ENCODE measurements at places on chromosomes 2 and 18.

DNA sequence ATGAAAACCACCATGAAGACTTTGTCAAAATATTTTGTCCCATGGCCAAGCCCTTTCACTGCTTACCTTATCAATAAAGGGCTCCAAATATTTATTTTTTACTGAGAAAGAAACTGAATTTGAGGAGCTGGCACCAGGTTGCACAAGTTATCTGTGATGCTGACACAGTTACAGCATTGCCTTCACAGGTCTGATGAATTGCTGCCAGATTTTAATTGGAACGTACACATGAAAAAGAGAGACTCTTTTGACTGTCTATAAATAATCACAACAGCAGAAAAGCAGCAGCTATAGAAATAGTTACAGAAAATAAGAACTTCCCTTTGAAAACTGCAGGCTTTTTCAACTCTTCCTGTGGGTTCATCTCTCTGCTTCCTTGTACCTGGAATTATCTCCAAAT, 23.9 kb downstream of the TMEM200C start:
- DNase-seq, result no peak

- no peak for DNase-seq
Measured at GRCh38 chr2:96523659-96524481, 12.7 kb upstream of the ARID5A start.

DNA sequence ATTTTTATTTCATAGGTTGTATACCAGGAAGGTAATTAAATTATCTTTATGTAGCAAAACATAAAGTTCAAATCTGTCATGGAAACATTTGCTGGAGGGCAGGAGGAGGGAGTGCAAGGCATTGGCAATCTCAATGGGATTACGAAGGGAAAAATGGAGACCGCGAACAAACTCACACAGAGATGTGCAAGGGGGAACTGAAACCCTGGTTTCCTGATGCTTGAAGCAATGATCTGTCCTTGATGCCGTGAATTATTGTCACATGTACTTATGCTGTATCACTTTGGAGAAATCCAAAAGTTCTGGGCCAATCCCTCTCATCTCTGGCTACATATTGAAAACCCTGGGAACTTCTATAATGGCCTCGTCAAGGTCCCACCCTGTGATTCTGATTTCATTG, 65.0 kb upstream of the MFF start:
- DNase-seq, result no peak

DNA sequence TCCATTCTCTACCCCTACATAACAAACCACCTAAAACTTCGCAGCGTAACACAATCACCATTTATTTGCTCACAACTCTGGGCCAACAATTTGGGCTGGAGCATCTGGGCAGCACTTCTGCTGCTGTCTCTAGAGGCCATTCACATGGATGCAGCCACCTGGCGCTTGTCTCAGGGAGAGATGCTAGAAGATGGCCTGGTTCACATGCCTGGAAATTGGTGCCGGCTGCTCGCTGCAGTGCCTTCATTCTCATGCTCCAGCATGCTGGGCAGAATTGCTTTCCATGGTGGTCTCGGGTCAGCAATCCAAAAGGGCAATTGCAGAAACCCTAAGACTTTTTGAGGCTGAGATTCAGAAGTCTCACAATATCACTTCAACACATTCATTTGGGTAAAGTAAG, 157.4 kb downstream of the SUCLG1 start:
- DNase-seq, result no peak

DNA sequence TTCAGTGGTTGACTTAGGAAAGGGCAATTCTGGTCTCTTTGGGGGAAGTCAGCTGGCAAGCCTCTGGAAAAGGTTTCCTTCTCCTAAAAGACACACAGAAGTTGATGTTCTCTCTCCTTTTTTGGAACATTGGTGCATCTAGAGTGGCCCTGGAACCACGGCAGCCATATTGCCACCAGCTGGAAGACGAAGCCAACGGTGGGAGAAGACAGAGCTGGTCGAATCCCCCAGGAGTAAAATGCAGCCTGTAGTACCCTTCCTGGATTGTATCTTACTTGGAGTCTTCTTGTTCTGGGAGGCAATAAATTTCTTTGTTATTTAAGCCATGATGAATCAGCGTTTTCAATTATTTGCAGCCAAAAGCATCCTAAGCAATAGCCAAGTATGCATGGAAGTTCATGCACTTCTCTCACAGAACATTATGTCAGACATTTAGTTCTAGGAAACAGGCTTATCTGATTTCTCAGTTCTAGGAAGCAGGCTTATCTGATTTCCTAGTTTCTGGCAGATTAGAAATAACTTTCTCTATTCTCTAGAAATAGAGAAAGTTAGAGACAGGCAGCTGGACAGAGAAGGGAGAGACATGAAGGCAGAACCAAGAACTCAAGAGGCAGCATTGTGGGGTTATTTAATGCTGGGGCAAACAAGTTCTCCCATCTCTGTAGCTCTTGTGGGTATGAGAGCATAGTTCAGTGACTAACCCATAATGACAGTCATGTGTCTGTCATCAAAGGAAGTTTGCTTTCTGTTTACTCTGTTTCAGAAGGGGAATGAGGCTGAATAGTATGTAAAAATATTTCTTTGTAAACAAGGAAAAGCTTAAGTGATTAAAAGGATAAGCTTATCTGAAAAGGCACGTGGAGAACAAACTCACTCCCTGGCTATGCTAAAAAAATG, 40.5 kb upstream of the NABP1 start:
- no peak for DNase-seq

- no peak for DNase-seq
Measured at GRCh38 chr2:1603521-1603920, 140.8 kb downstream of the PXDN start.

DNA sequence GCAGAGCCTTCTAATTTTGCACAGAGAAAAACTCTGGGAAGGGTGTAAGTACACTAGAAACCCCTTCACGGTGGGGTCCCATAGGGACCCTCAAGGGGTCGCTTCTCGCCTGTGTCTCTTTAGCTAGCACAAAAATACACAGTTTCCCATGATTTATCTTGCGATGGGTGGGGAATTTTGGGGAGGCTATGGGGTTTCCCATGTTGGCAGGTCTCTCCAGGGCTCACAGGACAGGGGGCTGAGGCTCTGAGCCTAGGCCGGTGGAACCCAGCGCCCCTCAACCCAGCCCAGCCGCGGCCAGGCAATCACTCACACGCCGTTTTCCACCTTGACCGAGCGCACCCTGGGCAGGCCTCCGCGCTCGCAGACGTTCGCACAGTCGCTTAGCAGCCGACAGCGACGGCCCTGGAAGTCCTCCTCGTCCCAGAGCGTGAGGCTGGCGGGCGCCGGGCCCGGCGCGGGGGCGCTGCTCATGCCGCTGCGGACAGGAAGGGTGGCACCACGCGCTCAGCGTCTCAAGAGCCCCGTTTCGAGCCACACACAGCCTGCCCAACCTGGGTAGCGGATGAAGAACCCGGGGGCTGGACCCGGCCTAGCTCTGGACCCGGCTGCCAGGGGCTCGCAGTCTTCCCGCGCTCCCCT, 398 bp downstream of the CRYBA2 start:
- no peak for DNase-seq

- no peak for DNase-seq
Measured at GRCh38 chr2:23593752-23594459, 208.9 kb downstream of the KLHL29 start.

GRCh38 chr2:5026571-5027234, 665.5 kb upstream of the SOX11 start:
- DNase-seq, result no peak

GRCh38 chr2:156427074-156427473, 9.1 kb upstream of the GPD2 start:
- DNase-seq, result no peak

DNA sequence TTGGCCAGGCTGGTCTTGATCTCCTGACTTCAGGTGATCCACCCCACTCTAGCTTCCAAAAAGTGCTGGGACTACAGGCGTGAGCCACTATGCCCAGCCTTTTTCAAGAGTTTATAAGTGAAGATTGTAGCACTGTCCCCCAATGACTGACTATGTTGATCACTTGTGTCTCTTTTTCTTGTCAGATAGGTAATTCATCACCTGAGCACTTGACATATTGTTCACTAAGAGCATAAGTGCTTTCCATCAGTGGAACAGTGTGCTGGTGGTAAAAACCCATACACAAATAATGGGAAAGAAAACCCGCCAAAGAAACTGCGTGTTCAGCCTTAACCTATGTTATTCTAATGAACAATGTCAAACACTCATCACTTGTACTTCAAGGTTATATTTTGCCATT, 414.4 kb upstream of the CDH7 start:
- no peak for DNase-seq

GRCh38 chr2:232061265-232061664, 99.8 kb downstream of the DIS3L2 start:
- no peak for DNase-seq

GRCh38 chr2:18380321-18380720, 180.1 kb downstream of the RDH14 start:
- DNase-seq, result no peak

DNA sequence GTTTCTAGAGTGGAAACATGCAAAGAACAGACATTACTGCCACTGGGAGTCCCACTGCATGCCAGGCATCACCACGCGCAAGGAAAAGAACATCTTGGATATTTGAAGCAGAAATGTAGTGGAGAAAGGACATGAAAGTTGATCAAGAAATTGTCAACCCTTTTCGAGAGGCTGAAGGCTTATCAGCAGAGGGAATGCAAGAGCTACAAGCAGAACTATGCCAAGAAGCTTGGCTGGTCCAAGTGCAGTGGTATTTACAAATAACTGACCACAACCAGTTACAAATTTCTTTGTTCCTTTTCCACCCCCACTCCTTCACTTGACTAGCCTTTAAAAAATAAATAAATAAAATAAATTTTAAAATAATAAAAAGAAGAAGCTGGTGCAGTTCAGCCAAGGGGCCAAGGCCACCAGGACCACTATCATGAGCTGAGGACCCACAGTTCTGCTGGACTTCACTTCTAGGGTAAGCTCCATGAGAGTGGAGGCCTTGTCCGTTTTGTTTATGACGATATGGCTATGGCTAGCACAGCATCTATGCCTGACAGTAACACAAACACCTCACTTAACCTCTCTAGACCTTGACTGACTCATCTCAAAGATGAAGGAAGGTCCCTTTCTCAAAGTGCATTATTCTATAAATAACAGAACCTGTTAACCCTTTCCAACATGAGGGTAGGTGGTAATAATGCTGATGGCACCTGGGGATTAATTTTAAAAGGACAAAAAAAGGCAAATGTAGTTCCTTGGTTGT, 20.9 kb downstream of the MARCHF4 start:
- no peak for DNase-seq

DNA sequence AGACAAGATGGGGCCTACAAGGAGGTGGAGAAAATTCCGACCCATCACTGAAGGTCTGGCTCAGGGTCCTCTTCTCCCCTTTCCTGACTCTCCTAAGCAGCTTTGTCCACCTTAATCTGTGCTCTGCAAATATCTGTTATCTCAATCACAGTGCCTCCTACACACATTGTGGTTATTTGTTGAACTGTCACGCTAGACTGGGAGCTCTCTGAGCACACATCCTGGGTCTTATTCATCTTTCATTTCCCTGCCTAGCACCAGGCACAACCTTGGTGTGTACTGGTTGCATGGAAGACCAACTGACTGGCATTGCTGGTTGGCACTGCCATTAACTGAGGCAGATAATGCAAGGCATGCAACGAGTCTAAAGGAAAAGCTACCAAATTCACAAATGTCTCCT, 122.9 kb upstream of the ST6GAL2 start:
- DNase-seq, result no peak

GRCh38 chr18:12231040-12231882, 22.9 kb upstream of the CIDEA start:
- no peak for DNase-seq

DNA sequence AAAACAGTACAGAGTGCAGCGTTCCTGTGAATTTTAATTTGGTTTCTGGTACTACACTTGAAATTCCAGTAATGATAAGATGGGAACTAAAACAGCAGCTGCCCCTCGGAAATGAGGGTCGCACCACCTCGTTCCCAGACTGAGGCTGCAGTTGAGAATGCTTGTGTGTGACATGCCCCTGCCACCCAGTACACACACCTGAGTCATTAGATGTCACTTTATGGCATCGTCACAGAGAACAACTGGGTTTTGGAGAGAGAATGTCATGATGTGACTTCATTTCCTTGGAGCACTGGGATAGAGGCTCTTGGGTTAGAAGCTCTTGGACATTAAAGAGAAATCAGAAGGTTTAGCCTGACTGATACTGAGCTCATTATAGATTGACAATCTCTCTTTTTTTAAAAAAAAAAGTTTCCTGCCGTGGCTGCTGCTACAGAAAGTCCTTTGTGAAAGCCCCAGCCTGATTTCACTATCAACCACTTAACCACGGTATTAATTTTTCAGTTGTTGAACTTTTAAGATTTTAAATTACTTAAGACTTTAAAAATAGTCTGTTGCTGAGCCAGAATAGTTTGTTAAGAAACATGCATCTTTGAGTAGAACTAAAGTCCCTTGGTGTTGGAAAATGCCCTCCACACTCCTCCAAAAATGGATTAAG, 24.5 kb downstream of the BCL2L11 start:
- DNase-seq, result no peak

DNA sequence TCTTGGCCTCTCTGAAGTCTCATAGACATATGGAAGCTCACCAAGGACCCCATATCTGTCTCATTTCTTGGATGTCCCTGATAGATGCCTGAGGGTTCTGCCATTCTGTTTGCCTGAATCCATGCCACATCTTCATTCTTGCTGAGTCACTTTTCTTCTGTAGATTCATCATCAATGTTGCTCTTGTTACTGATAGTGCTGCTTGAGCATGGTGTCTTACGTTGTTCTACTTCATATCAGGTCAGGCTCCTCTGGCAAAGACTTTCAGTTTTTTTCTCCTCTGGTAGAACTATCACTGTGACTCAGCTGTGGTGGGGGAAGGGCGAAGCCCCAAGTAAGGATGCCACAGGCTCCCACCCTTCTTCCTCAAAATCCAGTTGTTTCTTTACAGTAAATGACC, 885.2 kb downstream of the DCDC2C start:
- no peak for DNase-seq

GRCh38 chr2:43906448-43907109, 67.8 kb downstream of the ABCG8 start:
- no peak for DNase-seq

GRCh38 chr2:224039770-224040440, 819 bp upstream of the SERPINE2 start:
- DNase-seq, result no peak

- no peak for DNase-seq
Measured at GRCh38 chr18:22681908-22682307, 251.2 kb upstream of the RBBP8 start.

GRCh38 chr2:152655880-152656279, 61.4 kb downstream of the PRPF40A start:
- DNase-seq, result no peak

DNA sequence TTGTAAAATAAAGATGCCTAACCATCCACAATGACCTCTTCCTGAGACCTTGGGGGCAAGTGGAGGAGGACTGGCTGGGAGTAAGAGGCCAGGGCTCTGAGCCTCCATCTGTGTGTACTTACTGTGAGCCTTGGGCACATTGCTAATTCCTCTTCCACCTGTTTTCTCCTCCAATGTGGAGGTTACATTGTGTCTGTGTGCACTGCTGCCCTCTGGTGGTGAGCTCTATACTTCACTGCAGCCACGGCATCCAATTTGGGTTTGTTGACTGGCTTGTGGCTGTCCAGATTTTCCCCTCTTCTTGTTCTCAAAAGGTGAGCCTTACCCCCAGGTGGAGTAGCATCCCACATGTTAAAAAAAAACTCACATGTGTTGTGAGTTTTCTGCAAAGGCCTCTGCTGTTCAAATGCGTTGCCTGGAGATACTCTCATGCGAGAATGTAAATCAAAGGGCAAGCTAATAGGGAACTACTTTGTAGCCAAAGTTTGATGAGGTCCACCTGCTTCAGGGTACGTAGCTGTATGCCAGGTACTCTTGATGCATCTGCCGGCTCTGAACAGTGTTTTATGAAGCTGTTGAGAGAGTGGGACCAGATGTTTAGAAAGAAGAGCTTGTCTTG, 80.8 kb downstream of the APOB start:
- peak; percentile 55 for DNase-seq

- DNase-seq, result no peak
Measured at GRCh38 chr2:120206022-120206581, 17.1 kb downstream of the TMEM185B start.

Data from activated naive CD4-positive, alpha-beta T cell (primary cell).